ENCODE measurements at places on chromosomes 1 and 21. TPM values are rescaled to one million over a fixed set of nuclear protein-coding genes. Genes with fewer than 3 reads are reported as not detected.

Gene PTPN7
- not detected for total RNA-seq

Gene ATP5PO
- 197 TPM for total RNA-seq

Gene UBE2G2
- 76.8 TPM for total RNA-seq

Gene GPR61
- total RNA-seq, result 0.37 TPM

Gene SV2A
- 5.8 TPM for total RNA-seq

Gene ANGPTL3
- not detected for total RNA-seq

Gene OLFM3
- total RNA-seq, result not detected

Gene RORC
- not detected for total RNA-seq

Gene MYCL
- 0.12 TPM for total RNA-seq

Gene OR6N1
- total RNA-seq, result not detected

Gene PLEKHM2
- 62.9 TPM for total RNA-seq

Gene RHD
- not detected for total RNA-seq

Gene MIXL1
- not detected for total RNA-seq

Gene HSD3B1
- not detected for total RNA-seq

Gene PLA2G2A
- not detected for total RNA-seq

Gene ZNF687
- 9.0 TPM for total RNA-seq

Gene MPZ
- total RNA-seq, result 1.7 TPM

Gene ZNF362
- 4.9 TPM for total RNA-seq

Gene KCNA2
- total RNA-seq, result not detected

Gene SLC44A3
- total RNA-seq, result 1.7 TPM

Gene DIRAS3
- 0.99 TPM for total RNA-seq

Gene CRNN
- not detected for total RNA-seq

Gene YIPF1
- total RNA-seq, result 24.8 TPM

Gene KISS1
- not detected for total RNA-seq

Gene MX1
- total RNA-seq, result 5.7 TPM
